Hematopoietic multipotent progenitor cell treated with erythropoietin and hydrocortisone succinate and interleukin-3 and kit ligand, for 15 days (in vitro differentiated cells): ENCODE measurements at places on chromosomes 5 and 9.

- no peak for DNase-seq
Observed at GRCh38 chr9:99859243-99859980, 37.7 kb downstream of the NR4A3 start.

DNA sequence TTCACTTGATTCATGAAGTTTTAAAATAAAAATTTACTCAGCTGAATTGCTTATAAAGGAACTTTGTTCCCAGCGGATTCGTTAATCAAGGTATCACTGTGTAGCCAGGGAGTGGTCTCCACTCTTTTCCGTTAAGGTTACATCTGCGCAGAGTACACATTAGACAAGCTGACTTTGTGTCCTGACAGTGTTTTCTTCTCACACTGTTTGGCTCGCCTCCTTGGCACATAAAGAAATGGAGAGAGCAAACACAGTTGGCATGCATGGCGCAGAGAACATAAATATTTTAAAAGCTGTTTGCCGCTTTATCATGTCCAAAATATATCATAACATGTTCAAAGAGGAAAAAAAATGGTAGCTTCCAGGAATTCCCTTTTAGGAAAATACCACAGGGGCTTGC, 153.2 kb downstream of the EDIL3 start:
- DNase-seq, result no peak

- no peak for DNase-seq
Observed at GRCh38 chr5:133072021-133072420, 20.2 kb downstream of the HSPA4 start.

- DNase-seq, result no peak
Observed at GRCh38 chr9:14437354-14438231, 123.7 kb upstream of the NFIB start.

- no peak for DNase-seq
Observed at GRCh38 chr5:82417776-82418607, 139.8 kb upstream of the RPS23 start.
